ENCODE measurements at places on chromosomes 7 and 10.
A peak's percentile ranks its signal among the peaks of the same experiment; 100 is the strongest.

GRCh38 chr10:15325243-15325943, 45.7 kb downstream of the FAM171A1 start:
- peak; percentile 83 for DNase-seq

- DNase-seq = no peak
Observed at GRCh38 chr7:15687546-15688278, 1.2 kb upstream of the MEOX2 start.

DNA sequence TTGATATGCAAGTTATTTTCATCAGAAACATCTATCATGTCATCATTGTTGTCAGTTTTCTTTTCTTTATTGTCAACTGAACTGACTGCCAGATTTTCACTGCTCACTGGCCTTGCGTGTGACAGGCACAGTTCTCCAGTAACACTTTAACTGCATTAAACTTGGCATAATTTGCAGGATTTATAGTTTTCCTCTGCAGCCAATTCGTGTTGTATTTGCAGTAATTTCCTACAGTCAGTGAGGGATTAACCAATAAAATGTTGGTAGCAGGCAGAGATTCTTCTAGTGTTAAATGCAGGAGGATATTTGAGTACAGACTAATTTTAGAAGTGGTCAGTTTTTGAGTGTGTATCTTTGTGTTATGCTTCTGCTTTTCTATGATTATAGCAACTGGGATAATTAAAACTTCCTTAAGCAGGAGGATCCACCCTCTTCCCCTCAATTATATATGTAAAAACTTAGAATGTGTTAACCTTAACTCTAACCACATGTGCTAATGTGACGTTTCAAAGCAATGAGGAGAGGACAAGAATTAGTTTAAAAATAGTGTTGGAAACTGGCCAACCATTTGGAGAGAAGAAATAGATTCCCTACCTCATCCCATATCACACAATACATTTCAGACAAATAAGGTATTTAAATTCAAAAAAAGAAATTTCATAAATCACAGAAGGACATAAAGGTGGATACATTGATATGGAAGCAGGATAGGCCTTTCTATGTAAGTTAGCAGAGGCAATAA, 365.5 kb upstream of the BMPER start:
- DNase-seq = no peak

DNA sequence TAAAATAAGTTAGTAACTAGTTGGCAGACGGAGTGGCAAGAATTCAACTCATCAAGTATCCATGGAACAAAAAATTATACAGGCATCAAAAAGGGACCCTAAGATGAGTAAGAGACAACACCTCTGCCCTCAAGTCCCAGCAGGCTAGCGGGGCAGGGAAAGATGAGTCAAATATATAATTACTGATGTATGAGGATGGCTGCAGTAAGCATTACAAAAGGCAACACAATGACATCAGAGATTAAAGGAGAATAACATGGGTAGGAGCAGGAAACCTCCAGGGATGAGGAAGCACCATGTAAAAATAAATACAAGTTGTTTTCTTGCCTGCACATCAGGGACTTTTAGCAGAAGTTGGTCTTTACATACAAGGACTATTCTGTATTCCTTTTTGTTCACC, 49.4 kb downstream of the SCRN1 start:
- no peak for DNase-seq

GRCh38 chr7:155971180-155971770, 159.0 kb upstream of the SHH start:
- DNase-seq = no peak

- no peak for DNase-seq
Observed at GRCh38 chr7:51774178-51774577, 457.6 kb upstream of the COBL start.

DNA sequence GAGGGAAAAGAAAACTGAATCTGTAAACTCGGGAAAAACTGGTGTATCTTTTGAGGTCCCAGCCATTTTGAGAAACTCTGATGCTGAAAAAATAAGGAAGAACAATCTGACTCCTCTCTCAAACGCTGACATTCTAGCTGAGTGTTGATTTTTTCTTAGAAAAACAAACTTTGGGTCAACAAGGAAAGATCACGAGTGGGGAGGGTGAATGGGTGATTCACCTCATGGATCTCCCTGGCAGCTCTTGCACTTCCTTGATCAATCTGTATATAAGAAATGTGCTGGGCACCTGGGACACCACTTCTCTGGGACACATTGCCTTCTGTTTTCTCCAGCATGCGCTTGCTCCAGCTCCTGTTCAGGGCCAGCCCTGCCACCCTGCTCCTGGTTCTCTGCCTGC, at the start of gene PIP:
Gene PIP (plus strand): TSS at position 297 of the 400 bp plus-strand sequence. CDS start 40 bp downstream, at position 337.
- DNase-seq = no peak

GRCh38 chr10:92572362-92573090, 1.4 kb downstream of the IDE start:
- no peak for DNase-seq

DNA sequence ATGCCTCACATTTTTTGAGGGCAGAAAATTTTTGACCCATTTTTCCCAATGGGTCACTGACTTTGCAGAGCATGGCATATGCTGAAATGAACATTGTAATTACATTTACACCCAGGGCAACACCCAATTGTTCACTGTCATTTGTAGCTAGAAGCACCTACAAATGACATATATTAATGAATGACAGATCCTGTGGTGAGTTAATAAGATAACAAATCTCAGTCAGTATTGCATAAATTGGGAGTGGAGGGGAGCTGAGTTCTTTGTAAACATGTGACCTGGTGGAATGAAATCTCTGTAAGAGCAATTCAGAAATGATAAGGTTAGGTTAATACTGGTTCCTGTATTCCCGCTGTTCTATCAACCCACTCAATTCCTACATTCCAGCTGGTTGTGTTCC, 255.1 kb upstream of the LRRN3 start:
- DNase-seq = no peak

DNA sequence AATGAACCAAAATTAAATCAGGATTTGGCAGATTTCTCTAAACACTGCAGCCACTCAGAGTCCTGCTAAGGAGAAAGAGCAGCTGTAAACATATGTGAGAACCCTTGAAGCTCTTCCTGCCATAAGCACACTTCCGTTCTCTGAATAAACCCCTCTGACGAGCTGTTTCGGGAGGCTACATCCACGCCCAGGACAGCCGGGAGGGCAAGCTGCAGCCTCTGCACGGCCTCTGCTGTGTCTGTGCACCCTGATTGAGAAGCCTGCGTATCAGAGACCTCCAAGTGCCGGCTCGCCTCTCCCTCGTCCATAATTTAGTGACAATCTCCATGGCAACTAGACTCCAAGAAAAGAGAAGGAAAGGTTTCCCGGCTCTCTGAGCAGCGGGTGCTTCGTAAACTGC, 114.4 kb downstream of the PTPRN2 start:
- DNase-seq = no peak

DNA sequence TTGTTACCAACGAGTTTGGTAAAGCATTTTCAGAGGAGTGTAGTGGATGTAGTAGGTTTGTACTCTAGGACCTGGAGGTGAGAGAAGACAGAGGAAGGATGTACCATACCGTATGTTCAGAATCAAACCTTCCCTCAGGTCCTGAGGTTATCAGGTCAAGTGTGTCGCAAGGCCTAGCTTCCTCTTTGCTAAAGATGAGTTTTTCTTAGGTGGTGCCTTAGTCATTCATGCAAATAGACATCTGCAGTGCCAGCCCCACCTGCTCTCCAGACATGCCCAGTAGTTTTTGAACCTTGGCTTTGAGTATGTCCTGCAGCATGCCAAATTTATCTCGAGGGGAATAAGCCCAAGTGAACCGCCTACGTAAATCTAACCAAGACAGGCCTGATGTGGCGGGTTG, 71.3 kb downstream of the HDAC9 start:
- DNase-seq = no peak

DNA sequence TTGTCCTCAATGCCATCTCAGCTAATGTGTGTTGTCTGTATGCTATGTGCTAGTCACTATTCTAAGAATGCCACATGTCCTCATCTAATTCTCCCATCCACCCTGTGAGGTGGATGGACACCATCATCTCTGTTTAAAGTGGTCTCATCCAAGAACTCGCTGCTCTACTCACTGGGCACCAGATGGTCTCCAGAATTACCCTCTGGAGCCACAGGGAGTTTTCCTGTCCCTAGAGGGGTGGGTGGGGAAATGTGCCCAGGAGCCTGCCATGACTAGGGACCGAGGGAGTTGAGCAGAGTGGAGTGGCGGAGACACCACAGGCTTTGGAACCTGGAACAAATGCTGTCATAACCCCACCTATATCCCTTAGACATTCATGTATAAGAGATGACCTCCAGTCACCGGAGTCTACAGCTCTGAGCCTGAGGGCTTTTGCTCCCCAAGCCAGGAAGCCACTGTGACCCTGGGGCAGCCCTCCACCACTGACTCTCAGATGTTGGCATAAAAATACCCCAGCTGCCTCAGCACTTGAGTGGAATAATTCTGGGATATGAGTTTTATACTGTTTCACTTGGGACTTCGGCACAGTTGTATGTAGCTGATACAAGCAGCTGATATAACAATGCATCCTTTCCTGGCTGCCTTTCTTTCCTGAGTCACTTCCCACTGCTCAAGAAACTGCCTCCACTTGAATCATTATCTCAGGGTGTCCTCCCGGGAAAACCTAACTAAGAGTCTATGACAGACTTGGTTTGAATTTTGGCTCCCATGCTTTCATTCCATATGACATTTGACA, 61.5 kb upstream of the RAPGEF5 start:
- DNase-seq = no peak

DNA sequence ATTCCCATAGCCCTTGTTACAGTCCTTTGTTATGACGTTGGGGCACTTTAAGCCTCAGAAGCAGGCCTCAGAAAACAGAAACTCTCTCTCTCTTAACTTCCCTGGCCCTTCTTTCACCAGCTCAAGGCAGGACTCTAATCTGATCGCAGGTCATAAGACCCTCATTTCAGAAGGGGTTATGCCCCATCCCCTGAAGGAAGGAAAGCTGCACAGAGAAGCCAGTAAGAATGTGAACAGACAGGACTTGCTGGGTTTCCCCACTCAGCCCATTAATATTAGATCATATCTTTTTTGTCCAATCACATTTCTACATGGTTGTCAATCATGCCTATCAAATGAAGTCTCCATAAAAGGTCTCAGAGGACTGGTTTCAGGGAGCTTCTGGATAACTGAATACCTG, 49.3 kb upstream of the PHF14 start:
- DNase-seq = no peak

GRCh38 chr10:89621438-89621837, 23.6 kb downstream of the PANK1 start:
- DNase-seq = no peak

- no peak for DNase-seq
Observed at GRCh38 chr10:131556061-131556896, 244.8 kb upstream of the TCERG1L start.

DNA sequence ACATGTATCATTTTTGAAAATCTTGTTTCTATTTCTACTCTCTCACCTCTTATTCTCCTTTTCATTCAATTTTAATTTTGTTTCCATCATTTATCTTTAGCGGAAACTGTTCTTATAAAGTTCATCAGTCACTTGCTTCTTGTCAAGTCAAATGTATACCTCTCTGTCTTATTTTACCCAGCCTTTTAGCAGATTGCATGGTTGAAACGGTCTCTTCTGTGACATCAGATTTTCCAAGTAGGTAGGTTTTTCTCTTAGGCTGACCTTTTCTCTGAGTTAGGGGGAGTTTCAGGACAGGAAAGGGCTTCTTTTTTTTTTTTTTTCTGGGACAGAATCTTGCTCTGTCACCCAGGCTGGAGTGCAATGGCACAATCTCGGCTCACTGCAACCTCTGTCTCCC, 195.5 kb downstream of the CDK14 start:
- DNase-seq = no peak

- no peak for DNase-seq
Observed at GRCh38 chr7:36272211-36272566, 117.5 kb upstream of the ANLN start.

- DNase-seq = peak; percentile 93
Observed at GRCh38 chr10:50624866-50625501, 1.2 kb upstream of the SGMS1 start.

- no peak for DNase-seq
Observed at GRCh38 chr10:2984682-2985081, 82.7 kb upstream of the PFKP start.
